Esophagus mucosa (tissue), 1 donor: ENCODE measurements at places on chromosomes 13 and 19.

DNA sequence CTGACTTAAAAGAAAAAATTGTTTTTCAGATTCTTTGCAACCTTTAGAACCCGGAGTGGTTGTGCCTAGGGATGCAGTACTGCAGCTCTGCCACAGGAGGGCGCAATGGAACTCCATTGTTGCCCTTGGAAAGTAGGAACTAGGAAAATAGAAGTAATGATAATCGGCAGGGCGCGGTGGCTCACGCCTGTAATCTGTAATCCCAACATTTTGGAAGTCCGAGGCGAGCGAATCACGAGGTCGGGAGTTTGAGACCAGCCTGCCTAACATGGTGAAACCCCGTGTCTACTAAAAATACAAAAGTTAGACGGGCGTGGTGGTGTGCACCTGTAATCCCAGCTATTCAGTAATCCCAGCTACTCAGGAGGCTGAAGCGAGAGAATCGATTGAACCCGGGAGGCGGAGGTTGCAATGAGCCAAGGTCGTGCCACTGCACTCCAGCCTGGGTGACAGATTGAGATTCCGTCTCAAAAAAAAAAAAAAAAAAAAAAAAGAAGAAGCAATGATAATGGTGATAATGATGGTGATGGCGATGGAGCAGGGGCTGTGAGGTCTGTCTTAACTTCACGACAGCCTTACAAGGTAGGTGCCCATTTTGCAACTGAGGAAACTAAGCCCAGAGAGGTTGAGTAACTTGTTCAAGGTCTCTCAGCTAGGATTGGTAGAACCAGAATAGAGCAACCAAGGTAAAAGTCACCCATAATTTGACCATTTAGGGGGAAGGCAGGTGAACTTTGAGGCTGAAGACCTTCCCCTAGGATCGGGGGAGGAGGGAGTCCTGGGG, 5.5 kb upstream of the ADAMTS10 start:
- peak; percentile 35 for ATAC-seq

DNA sequence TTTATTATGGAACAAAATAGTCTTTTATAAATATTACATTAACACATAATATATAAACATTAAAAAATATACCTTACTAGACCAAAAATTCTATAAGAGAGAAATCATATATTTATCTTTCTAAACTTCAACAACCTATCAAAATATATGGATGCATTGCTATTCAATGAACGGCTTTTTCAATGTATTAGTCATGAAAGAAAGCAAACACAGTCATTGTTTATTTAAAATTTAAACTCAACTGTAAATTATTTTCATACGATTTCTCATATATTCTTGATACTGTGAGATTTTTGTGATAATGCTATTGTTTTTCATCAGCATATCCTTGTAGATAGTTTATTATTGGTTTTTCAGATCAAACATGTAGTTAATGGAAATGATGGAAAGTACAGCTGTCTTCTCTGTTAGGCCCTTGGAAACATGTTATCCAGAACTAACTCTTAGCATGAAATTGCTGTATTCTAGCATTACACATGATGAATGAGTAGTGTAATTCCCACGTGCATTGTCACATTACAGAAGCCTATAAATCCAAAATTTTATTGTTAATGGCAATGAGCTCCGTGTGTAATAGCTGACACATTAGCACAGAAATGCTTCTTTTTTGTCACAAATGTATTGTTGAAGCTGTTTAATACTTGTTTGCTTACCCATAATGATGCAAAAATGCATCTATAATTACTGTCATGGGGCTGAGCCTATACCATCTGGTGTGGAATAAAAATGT, 1639.9 kb downstream of the SLITRK5 start:
- ATAC-seq = no peak

GRCh38 chr13:24900507-24900906, 136.5 kb downstream of the RNF17 start:
- no peak for ATAC-seq

DNA sequence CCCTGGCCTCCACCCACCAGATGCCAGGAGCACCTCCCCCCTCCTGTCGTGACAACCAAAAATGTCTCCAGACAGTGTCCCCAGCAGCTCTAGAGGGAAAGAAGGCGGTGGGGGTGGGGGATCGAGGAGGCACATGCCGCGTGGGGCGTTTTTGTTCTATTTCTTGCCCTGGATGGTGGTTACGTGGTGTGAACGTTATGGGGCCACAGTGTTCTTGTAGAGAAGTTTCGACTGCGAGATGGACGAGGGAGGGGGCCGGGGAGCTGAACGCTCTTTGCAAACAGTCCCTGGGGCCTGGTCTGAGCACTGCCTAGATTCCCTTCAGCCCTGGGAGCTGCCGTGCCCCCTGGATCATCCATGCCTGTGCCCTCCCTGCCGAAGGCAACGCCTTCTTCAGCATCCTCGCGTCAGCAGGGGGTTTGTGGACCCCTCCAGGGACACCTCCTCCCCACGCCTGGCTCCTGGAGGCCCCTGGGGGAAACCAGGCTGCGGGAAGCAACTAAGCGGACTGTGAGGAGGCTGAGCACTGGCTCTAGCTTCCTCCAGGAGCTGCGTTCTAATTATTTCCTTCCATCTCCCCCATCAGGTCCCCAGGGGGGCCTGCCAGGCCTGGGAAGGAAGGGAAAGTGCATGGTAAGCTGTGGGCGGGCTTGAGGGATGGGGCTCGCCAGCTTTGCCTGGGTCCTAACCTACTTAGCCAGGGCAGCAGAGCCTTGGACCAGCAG, 131.5 kb downstream of the IER2 start:
- ATAC-seq = no peak

GRCh38 chr13:21075379-21076249, 14.2 kb upstream of the LATS2 start:
- ATAC-seq = peak; percentile 27

DNA sequence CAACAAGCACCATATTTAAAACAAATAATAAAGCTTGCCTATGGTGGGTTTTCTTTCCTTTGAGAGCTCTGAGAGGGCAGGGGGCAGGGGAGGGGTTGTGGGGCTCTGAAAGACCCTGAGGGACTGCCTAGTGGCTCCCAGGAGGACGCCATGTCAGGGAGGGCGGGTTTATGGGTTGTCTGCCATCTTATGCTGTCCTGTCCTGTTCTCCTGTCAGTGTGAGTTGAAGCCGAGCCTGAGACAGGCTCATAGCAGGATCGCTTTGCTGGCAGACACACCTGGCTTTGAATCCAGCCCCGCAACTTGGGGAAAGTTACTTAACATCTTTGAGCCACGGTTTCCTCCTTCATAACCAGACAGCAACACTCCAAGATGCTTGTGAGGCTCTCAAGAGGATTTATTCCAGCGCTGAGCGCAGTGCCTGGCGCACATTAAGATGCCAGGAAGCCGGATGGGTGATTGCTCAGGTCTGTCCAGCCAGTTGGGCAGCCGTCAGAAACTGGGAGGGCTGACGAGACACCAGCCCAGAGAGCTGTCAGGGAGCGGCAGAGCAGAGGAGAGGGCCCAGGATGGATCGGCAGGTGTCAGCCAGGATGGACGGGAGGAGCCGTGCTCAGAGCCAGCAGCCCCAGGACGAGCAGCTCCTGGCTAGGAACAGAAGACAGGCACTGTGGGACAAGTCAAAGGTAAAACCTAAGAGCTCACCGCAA, 36.8 kb upstream of the C1QTNF9 start:
- no peak for ATAC-seq

DNA sequence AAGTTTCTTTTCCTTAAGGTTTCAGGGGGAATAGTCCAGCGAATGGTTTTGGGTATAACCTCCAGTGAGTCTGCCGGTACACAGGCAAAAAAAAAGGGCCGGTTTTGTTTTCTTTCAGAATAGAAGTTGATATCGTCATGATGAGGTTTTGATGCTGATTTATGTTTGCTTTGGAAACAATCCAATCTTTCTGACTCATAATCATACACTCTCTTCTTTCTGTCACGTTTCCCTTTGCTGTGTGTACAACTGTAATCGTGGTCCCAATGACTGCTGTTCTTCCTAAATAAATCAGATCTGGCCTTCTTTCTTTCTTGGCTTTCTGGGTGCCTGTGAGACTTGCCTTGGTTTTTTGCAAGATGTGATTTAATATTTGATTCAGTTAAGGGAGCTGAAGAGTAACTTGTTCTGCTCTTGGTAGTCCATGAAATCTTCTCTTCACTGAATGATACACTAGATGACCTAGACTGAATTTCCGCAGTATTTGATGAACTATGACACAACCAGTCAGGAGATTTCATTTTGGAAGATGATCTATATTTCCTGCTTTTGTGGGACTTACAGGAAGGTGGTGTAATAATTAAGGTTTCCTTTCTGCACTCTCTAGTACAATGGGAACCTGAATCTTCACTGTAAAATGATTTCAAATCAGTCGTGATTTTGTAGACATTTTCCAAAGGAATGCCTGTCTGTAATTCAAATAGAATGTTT, 34.9 kb upstream of the METTL21C start:
- peak; percentile 62 for ATAC-seq

GRCh38 chr19:12293777-12294248, 870 bp downstream of the ZNF44 start:
- ATAC-seq = peak; percentile 37

DNA sequence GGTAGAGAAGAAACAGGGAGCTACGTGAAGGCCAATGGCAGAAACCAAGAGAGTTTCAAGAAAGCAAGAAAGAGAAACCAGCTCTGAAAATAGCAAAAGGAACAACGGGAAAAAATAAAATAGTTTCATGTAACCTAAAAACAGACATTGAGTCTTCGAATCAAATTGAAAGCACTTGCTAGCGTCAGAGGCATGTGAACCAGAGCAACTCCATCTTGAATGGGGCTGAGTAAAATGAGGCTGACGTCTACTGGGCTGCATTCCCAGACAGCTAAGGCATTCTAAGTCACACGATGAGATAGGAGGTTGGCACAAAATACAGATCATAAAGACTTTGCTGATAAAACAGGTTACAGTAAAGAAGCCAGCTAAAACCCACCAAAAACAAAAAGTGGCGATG, 7.3 kb upstream of the PMIS2 start:
- ATAC-seq = no peak

GRCh38 chr13:35139591-35139990, 197.5 kb downstream of the NBEA start:
- ATAC-seq = no peak

GRCh38 chr19:38152461-38153379, 71.3 kb downstream of the DPF1 start:
- no peak for ATAC-seq

DNA sequence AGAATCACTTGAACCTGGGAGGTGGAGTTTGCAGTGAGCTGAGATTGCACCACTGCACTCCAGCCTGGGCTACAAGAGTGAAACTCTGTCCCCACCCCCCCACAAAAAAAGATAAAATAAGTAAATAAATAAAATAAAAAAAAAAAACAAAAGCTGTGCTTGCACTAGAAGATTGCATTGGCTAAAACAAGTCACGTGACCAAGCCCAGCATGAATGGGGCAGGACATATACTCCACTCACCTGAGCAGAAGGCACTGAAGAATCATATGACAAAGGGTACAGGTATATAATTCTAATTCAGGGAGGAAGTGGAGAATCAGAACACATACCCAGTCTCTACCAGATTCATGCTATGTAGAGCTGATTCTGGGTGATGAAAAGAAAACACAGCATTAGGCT, 36.6 kb downstream of the CYP4F22 start:
- ATAC-seq = no peak

DNA sequence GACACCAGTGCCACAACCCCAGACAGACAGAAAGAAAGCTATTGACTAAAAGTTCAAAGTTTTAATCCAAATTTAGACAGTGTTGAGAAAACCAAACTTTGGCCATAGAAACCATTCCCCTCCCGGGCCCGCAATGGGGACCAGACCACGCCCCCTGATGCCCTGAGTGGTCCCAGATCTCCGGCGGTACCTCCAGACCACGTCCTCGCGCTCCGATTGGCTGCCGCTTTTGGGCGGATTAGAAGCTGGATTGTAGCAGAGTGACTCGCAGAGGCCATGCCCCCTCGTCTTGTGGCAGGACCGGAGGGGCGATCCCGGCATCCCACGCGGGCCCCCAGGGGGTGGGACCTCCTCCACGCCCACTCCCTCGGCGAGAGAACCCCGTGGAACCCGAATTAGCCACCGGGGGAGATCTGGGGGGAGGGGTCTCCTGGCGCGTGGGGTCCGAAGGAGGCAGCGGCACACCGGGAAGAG, 797 bp upstream of the HSD17B14 start:
- peak; percentile 34 for ATAC-seq

DNA sequence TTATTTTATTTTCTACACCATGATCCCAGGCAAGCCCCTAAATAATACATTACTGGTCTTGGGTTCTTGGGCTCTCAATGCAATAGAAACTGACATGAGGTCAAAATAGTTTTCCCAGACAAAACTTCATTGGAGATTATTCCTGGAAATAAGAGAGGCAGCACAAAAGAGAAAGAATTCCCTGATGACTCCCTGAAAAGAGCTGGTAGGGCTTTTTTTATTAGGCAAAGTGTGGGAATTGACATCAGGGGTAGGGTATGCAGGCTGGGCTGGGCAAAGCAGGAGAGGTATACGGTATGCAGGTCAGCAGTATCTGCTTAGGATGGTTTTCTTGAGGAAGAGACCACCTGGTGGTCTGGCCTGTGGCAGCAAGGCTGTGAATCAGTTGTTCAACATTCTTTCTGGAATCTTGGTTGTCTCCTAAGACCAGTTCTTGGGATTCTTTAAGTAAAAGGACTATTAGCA, 9.3 kb upstream of the IGFL3 start:
- no peak for ATAC-seq

DNA sequence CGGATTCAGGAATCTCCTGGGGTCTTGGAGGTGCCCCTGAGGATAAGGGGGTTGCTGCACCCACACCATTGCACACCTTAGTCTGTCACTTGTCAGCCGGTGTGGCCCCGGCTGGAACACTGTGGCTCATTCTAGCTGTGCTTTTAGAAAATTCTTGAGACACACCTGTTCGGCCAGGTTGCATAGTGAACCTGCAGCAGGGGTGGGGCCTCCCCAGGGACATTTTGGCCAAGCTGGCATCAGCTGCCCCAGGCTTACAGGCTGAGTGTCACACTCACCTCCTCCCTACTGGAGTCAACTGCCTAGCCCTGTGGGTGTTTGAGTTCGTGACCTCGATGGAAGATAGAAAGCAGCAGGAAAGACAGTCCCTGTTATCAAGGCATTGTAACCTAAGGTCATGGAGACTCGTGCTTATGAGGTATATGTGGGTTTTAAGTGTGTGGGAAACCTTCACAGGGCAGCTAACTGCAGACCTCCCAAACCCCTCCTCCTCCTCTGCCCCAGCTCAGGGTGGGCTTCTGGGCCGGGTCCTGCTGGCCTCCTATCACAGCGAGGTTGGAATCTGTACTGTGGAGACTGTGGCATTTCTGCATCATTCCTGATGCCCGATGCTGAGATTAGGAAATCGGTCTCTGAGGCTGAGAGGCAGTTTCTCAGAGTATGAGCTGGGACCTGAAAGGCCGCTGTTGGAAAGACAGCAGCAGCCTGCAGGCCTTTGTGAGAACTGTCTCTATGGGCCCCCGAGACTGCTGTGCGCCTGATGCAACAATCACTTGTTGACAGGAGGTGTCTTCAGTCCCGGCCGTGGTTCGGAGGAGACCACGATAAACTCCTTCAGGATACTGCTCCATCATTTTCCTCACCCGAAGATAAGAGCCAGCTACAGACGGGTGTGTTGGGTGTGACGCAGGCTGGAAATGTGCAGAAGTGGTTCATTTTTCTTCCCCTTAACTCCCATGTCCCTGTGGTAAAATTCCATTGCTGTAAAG, 72.2 kb downstream of the ATP11A start:
- ATAC-seq = peak; percentile 80
